AG20443 (cell line): ENCODE measurements at places on chromosomes 6 and 20.

DNA sequence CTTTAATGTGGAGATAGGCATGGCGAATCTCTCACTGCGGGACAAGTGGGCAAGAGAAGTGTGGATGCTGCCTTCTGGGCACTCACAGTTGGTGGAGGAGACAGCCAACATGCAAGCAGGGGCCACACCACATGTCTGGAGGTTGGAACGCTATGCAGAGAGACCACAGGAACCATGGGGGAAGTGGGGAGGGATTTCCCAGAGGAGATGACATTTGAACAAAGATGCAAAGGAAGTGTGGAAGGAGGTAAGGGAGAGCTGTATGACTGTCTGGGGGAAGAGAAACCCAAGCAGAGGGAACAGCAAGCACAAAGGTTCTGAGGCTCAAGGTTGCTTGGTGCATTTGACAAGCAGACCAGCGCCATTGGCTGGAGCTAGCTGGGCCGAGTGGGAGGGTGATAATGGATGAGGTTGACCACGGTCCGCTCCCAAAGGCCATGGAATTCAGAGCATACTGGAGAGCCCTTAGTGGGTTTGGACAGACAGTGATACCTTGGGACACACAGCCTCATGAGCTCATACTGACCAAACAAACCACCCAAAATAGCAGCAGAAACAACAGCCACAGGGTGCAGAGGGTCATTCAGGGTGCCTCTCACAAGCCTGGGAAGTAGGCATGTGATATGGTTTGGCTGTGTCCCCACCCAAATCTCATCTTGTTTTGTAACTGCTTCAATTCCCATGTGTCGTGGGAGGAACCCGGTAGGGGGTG, 7.6 kb upstream of the FAM110A start:
- no peak for DNase-seq

DNA sequence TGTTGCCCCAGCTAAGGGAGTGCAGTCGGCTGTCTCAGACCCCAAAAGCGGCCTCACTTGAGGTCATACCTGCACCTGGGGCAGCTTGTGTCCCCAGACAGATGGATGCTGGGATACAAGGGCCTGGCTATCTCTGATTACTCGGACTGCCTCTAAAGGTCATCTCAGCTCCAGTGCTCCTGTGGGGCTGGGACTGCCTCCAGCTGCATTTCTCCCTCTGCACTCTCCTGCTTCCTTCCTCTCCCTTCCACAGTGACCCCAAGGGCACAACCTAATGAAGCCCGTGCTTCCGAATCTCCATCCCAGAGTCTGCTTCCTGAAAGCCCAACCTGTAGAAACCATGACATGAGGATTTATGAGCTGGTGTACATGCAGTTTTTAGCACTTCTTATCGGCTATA, 22.8 kb upstream of the OCSTAMP start:
- no peak for DNase-seq

DNA sequence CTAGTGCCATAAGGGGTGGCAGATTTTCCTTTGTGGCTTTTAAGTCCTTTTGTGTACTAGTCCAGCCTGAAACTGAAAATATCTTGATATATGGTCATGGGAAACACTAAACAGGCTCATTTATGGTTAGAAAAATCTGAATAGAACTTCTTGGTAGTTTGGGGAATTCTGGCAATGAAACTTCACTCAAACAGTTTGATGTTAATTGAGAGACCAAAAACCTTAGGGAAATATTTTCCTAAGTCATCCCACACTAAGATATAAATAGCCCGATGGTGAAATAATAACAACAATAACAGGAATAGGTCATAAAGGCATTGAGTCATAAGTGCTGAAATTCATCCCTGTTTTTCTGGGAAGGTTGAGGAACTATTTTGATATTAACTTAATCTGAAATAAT, 146.2 kb upstream of the SMLR1 start:
- DNase-seq, result peak; percentile 59

DNA sequence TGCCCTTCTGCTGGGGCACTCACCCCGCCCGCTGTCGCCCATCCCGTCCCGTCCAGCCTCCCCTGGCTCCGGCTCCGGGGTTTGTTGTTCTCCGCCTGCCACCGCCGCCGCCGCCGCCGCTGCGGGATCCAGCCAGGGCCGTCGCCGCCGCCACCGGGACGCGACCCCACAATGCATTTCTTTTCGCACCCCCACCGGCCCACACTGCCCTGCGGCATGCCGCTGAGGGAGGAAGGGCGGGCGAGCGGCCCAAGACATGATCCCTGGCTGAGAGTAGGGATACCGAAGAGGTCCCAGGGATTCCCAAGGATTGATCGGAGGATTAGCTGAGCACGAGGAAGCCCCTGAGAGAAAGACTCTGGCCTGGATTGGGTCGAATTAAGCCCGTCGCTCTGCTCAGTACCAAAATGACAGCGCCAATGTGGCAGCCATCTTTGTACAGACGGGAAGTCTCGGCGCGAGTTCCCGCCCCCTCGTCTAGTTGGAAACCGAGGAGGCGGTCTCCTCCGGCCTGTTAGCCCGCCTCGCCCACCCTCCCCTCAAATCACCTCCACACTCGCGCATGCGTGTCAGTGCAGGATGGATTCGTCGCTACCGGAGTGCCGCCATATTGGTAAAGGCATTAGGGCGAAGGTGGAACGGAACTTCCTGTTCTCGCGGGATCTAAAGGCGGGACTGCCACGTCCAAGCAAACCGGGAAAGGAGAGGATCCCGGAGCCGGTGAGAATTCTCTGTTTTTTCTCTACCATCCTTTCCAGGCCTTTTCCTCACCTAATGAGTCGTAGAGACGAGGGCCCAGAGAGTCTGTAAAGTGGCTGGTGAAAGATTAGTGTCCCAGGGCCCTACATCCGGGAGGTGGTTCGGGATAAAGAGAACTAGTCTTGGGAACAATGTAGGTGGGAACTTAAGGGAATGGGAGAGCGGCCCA, at the start of the genes RXRB and SLC39A7:
RXRB (minus strand) TSS at position 447 of the 928 bp plus-strand sequence; CDS start at position 258, 189 bp downstream.
SLC39A7 (plus strand) TSS at position 649 of the 928 bp plus-strand sequence. CDS start 379 bp downstream, outside the sequence.
- peak; percentile 98 for DNase-seq

GRCh38 chr6:20606831-20607230, 72.6 kb downstream of the CDKAL1 start:
- no peak for DNase-seq

DNA sequence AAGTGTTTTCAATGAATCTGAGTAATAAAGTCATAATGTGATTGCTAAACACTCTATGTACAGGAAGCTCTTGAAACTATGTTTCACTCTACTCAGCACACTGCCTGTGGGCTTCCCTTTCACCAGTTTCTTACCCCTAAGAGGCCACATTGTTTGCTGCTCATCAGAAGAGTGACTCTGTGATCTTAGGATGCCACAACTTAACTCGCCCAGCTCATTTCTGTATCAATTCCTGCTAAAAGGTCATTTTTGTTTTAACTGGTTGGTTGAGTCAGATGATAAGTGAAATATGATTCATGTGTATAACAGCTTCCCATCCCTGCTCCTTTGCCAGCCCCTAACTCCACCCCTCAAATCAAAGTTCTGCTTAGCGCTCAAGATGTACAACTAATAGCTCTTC, 9.8 kb upstream of the NDUFAF4 start:
- DNase-seq, result peak; percentile 17

- peak; percentile 43 for DNase-seq
Observed at GRCh38 chr6:143232849-143233248, 172.2 kb downstream of the AIG1 start.

DNA sequence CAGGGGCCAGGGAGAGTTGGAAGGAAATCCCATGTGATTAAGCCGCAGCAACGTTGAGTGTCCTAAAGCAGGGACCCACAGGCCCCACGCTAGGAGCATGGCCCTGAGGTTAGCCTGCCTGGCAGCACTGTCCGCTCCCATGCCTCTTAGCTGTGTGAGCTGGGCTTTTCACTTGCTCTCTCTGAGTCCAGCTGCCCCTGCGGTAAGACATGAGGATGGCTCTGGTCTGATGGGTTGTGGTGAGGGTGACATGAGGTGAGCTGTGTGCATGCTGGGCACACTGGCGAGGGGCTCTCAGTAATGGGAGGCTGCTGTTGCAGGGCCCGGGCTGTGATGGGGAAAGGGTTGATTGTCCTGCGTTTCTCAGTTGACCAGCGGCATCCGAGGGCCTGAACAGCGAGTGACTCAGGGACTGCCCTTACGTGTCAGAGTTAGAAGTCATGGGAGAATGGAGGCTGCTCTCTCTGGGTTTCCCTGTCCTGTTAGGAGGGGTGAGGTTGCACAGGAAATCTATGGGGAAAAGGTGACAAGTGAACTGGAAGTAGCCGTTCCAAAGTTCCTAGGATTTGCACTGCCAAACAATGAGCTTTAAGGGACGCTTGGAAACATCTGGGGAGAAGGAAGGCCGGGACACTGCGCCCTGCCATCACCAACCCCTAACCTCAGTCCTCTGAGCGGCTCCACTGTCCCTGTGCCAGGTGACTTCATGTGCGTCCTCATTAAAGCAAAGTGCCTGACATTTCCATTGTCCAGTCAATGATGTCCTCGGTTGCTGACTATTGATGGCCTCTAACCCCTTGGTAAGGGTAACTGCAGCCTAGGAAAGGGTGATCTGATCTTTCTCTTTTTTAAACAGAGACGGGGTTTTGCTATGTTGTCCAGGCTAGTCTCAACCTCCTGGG, 51.3 kb downstream of the ADNP start:
- DNase-seq, result no peak

GRCh38 chr20:9689041-9689440, 149.8 kb downstream of the PAK5 start:
- DNase-seq, result no peak

- DNase-seq, result peak; percentile 13
Observed at GRCh38 chr6:140225701-140226436, 851.4 kb upstream of the CITED2 start.

- no peak for DNase-seq
Observed at GRCh38 chr6:2165286-2165685, 80.1 kb downstream of the GMDS start.

- no peak for DNase-seq
Observed at GRCh38 chr6:52333840-52334200, 28.1 kb upstream of the PAQR8 start.

GRCh38 chr6:156977527-156978291, 200.5 kb downstream of the ARID1B start:
- DNase-seq, result peak; percentile 29

DNA sequence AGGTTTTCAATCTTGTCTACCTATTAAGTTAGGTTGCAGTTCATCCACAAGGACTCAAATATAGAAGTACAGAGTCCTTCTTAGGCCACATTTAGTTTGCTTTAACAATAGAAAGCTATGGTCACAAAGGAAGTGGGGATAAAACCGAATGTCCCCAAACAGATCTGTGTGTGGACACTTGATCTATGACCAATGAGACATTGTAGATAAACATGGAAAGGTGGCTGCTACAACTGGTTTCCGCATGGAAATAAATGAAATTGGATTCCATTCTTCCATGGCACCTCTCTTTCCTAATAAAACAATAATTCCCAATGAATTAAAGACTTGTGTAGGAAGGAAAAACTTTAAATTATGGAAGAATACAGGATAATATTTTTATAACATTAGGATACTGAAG, 20.4 kb upstream of the DOK5 start:
- DNase-seq, result no peak

DNA sequence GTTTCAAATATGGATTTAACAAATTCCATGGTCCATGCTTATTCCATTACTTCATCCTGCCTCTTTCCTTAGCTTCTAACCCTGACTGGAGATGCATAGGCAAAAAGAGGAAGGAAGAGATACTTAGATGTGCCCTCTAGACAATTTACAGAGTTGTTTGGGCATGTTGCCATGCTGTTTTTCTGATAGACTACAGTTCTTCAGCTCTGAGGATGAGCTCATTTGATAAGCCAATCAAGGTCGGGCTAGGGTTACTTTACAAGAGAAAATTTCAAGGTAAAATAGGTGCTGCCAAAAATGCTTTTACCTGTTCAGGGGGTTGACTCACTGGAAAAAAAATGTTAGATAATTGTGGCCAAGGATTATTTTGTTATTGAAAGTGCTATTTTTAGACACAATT, 5.9 kb downstream of the HCRTR2 start:
- no peak for DNase-seq

DNA sequence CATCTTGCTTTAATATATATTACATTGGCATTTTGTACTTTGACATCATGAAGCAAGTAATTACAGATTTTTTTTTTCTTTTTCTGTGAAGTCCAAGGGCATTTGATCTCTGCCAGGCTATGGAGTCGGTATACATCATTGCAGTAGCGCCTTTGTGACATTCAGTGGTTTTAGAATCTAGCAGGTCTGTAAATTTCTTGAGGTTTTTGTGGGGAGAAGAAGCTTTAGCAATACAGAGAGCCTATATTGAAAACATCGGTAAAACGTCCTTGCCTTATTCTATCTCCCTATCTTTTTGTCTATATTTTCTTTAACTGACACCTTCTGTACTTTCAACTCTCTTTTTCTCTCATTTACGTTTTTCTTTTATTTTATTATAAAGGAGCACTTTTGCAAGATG, 47.2 kb downstream of the DUSP22 start:
- no peak for DNase-seq

DNA sequence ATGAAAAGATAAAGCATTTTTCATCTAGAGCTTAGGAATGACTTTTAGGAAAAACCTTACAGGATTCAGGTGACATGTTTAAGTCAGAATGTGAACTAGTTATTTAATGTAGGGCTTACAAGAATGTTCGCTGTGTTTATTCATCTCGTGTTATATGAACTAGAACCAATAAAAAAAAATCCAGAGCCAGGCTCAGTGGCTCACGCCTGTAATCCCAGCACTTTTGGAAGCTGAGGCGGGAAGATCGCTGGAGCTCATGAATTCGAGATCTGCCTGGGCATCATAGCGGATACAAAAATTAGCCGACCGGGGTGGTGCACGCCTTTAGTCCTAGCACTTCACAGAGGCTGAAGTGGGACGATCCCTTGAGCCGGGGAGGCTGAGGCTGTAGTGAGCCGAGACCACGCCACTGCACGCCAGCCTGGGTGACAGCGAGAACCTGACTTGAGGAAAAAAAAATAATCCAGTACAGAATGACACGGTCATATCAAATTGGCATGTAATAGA, 46.3 kb downstream of the OR2B2 start:
- no peak for DNase-seq

GRCh38 chr6:52574709-52575501, 2.0 kb downstream of the TRAM2 start:
- DNase-seq, result peak; percentile 80

DNA sequence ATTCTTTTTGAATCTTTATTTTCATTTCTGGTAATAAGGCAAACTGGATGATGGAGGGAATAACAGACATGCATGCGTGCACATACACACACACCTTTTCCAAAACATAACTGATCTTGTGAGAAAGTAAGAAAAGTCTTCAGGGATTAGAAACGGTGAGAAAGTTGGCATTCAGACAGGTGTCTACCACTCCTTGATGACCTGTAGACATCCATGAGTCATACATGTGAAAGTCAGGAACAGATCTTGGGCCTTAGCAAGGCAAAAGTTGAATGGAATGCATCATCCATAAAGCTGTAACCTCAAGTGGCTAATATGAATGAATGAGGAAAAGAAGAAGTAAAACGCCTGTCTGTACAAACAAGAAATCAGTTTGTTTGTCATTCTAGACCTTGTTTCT, 97.3 kb downstream of the GRIK2 start:
- DNase-seq, result no peak

GRCh38 chr6:169529931-169530751, 171.7 kb downstream of the WDR27 start:
- DNase-seq, result peak; percentile 86

GRCh38 chr20:50913690-50914375, 17.4 kb downstream of the ADNP start:
- DNase-seq, result peak; percentile 49
